ENCODE measurements at places on chromosomes 13 and 19. TPM values are rescaled to one million over a fixed set of nuclear protein-coding genes. Genes with fewer than 3 reads are reported as not detected.

DNA sequence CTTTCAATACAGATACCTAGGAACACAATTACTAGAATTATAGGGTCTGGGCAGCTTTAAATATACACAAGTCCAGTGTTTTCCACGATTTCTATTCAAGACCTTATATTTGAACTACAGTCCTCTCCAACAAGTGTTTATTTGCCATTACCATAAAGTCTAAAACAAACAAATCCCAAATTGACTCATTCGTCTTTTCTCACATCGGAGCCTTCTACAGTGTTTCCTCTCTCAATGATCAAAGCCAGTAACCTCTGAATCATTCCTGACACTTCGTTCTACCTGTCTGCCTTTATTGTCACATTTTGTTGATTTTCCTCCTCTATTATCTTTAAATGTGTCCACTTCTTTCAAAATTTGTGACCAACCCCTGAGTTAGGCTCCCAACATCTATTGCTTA lies 1356.5 kb upstream of the SLC10A2 start:
- H3K27ac ChIP-seq, result no peak overlapping the region
- H3K36me3 ChIP-seq, result no peaks in the 10 kb centered on the region
- H3K4me3 ChIP-seq, result no peak overlapping the region
- no peak for DNase-seq
- H3K27me3 ChIP-seq, result no peaks in the 10 kb centered on the region

- H3K27me3 ChIP-seq, result peaks cover 7% of the 10 kb centered on the region
- no peaks in the 10 kb centered on the region for H3K36me3 ChIP-seq
- H3K4me1 ChIP-seq, result peaks cover 18% of the 10 kb centered on the region
- peak overlapping the region; percentile 87 for H3K27ac ChIP-seq
Measured at GRCh38 chr19:681029-682019, 5.1 kb downstream of the FSTL3 start.

DNA sequence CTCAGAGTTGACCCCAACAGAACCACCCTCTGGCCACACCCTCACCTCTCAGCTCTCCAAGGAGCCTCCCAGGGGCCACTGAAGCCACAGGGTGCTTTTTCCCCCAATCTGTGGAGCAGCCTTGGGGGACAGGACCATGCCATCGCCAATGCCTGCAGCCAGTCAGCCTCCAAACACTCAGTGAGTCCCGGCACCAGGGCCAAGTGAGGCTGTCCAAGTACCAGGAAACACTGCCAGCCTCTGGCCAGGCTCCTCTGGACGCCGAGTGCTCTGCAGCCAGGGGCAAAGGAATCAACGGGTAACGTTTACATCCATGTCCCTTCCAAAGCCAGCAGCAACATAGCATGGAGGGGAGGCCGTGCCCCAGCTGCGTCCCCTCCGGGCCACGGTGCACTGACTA lies 9.5 kb upstream of the COMP start:
- H3K36me3 ChIP-seq, result no peaks in the 10 kb centered on the region
- DNase-seq, result no peak
- H3K27ac ChIP-seq, result no peak overlapping the region

Gene BEST2
- 0.37 TPM for polyA plus RNA-seq

- peaks cover 35% of the 10 kb centered on the region for H3K36me3 ChIP-seq
- H3K4me1 ChIP-seq, result no peaks in the 10 kb centered on the region
- H3K4me3 ChIP-seq, result no peak overlapping the region
- H3K27me3 ChIP-seq, result no peaks in the 10 kb centered on the region
- no peak for DNase-seq
- no peak overlapping the region for H3K27ac ChIP-seq
Measured at GRCh38 chr19:52722062-52723003, 12.5 kb downstream of the ZNF611 start.

Gene THSD8
- 2.0 TPM for polyA plus RNA-seq

- H3K36me3 ChIP-seq, result no peaks in the 10 kb centered on the region
- H3K27me3 ChIP-seq, result no peaks in the 10 kb centered on the region
- no peak overlapping the region for H3K27ac ChIP-seq
- no peak for DNase-seq
- no peak overlapping the region for H3K4me3 ChIP-seq
Measured at GRCh38 chr13:21164631-21165030, 11.7 kb downstream of the SKA3 start.

Gene CBLC
- polyA plus RNA-seq, result not detected

Gene RAB20
- polyA plus RNA-seq, result 1.2 TPM

DNA sequence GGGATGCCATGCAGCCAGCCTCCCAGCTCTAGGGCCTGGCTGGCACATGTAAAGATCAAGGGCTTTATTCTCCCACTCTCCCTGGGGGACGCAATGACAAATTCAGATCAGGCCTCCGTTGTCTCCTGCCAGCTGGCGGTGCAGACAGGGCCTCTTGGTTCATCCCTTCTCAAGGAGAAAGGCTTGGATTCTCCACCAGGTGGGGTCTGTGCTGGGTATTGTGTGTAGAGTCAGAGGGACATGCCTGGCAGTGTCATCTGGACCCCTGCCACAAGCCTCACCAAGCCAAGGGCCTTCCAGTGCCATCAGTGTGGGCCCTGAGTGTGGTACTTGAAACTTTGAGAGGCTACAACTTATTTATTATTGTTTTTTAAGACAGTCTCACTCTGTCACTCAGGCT lies 8.4 kb upstream of the PTPRS start:
- no peak for DNase-seq
- peaks cover 4% of the 10 kb centered on the region for H3K27me3 ChIP-seq
- no peak overlapping the region for H3K27ac ChIP-seq
- H3K4me3 ChIP-seq, result no peak overlapping the region
- H3K4me1 ChIP-seq, result no peaks in the 10 kb centered on the region

Gene RHPN2
- 1.1 TPM for polyA plus RNA-seq

Gene TMEM150B
- 0.08 TPM for polyA plus RNA-seq

GRCh38 chr19:6997679-6998445 lies 23.4 kb downstream of the MBD3L2B start:
- no peaks in the 10 kb centered on the region for H3K27me3 ChIP-seq
- no peak for DNase-seq
- H3K36me3 ChIP-seq, result no peaks in the 10 kb centered on the region
- H3K27ac ChIP-seq, result no peak overlapping the region
- H3K4me1 ChIP-seq, result no peaks in the 10 kb centered on the region

- H3K4me3 ChIP-seq, result peak overlapping the region; percentile 52
- no peaks in the 10 kb centered on the region for H3K27me3 ChIP-seq
- peaks cover 34% of the 10 kb centered on the region for H3K4me1 ChIP-seq
- peak overlapping the region; percentile 85 for H3K27ac ChIP-seq
- H3K36me3 ChIP-seq, result no peaks in the 10 kb centered on the region
Measured at GRCh38 chr19:17135001-17135853, 59.6 kb downstream of the MYO9B start.

Gene PGLYRP2
- not detected for polyA plus RNA-seq

Gene CD37
- 1.6 TPM for polyA plus RNA-seq

DNA sequence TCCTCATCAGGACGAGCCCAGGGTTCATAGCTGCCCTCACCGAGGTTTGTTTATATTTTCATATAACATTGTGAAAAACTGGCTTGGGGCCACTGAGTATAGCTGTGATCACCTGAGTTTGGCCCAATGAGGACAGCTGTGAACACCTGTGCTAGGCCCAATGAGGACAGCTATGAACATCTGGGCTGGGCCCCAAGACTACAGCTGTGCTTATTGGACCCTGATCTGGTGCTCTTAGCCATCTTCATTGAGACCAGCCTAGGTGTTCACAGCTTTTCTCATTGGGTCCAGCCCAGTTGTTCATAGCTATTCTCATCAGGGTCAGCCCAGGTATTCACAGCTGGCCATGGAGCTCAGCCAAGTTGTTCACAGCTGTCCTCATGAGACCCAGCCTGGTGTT lies 1167.3 kb downstream of the UQCRFS1 start:
- no peak overlapping the region for H3K4me3 ChIP-seq
- H3K36me3 ChIP-seq, result no peaks in the 10 kb centered on the region

DNA sequence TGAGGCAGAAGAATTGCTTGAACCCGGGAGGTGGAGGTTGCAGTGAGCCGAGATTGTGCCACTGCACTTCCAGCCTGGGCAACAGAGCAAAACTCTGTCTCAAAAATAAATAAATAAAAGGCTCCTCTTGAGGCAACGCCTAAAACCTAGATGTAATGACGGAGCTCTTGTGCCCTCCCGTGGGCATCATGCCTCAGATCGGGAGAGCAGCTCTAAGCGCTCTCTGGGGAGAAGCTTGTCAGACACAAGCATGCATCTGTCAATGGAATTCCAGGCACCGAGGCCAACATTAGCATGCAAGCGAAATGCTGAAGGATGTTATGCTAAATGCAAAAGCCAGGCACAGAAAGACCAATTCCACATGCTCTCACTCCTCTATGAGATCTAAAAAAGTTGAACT lies 45.6 kb upstream of the MRI1 start:
- H3K36me3 ChIP-seq, result no peaks in the 10 kb centered on the region
- no peak overlapping the region for H3K27ac ChIP-seq
- no peak for DNase-seq
- no peaks in the 10 kb centered on the region for H3K27me3 ChIP-seq

Gene CERS1
- 2.1 TPM for polyA plus RNA-seq

Gene CXCL17
- 0.11 TPM for polyA plus RNA-seq

DNA sequence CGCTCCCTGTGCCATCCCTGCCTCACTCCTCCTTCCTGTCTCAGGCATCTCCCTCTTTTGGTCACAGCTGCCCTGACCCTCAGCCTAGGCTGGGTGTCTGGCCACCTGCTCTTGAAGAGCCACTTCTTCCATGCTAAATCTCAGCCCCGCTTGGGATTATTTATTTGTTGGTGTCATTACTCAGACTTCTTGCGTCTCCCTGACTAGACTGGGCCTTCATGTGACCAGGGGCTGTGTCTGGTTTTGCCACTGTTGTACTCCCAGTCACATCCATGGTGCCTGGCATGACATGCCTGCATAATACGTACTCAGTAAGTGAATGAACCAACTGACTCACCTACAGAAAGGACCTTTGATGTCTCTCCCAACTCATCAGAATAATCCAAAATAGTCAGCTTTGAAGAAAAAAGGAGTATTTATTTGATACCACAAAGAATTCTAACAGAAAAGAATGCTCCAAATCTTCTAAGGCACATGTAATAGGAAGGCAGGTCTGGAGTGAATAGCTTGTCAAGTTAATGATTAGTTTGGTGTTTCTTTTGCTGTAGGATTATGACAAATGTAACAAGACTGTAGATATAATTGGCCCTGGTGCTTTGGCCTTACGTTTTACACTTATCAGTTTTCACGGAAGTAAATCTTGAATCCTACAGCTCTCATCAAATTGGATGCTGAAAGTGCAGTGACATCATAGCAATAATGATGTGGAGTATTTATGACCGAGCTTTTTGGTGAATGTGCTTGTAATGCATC lies 84.0 kb downstream of the ALOX5AP start:
- no peak for DNase-seq
- H3K4me1 ChIP-seq, result no peaks in the 10 kb centered on the region
- no peaks in the 10 kb centered on the region for H3K36me3 ChIP-seq
- no peak overlapping the region for H3K4me3 ChIP-seq

DNA sequence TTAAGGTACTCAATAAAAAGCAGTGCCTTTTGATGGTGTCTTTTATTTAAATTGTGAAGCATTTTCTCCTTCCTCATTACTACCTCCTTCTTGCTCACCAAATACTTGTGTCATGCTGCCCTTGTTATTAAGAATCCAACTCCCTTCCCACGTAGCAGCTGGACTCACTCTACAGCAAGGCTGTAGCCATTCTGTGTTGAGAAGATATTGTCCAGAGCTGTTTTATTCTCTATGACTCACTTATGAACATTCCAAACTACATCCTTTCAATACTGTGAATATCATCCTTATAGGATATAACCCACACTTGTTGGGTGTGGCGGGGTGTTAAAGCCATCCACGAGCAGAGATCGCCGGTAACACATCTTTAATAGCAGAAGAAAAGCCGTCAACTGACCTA lies 1671.5 kb upstream of the SLC10A2 start:
- H3K4me3 ChIP-seq, result no peak overlapping the region
- DNase-seq, result no peak
- H3K27me3 ChIP-seq, result no peaks in the 10 kb centered on the region
- H3K4me1 ChIP-seq, result no peaks in the 10 kb centered on the region
- no peaks in the 10 kb centered on the region for H3K36me3 ChIP-seq

Gene NLRP4
- not detected for polyA plus RNA-seq

DNA sequence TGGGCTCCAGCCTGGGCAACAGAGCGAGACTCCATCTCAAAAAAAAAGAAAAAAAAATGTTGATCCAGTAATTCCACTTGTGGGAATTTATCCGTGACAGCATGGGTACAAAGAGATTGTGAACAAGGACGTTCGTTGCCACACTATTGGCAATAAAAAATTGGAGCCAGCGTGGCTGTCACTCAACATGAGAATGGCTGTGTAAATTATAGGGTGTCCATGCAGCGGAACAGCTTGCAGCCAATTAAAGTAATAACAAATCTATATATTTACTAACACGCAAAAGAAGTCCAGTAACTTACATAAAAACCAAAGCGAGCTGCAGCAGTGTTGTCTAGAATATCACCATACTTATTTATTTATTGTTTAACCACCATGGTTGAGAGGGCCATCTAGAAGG lies 19.3 kb downstream of the DPF1 start:
- no peaks in the 10 kb centered on the region for H3K27me3 ChIP-seq
- DNase-seq, result no peak
- H3K4me1 ChIP-seq, result no peaks in the 10 kb centered on the region
- H3K36me3 ChIP-seq, result peaks cover 63% of the 10 kb centered on the region

DNA sequence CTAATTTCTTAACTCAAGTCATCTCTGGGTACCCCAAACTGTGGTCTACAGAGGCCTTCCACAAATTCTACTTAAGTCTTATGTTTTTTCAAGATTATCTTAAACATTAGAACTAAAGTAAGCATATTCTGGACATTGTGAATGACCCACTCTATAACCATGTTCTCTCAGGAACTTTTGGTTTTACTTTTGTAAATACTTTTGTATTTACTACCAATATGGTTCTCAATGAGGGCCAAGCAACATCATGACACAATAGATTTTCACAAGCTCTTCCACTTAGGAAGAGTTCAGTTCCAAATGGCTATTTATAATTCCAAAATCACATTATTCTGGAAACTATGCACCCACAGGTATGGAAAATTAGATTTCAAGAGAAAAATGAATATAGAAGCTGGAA lies 10.8 kb downstream of the DIAPH3 start:
- H3K36me3 ChIP-seq, result no peaks in the 10 kb centered on the region
- no peak overlapping the region for H3K4me3 ChIP-seq
- no peak overlapping the region for H3K27ac ChIP-seq
- no peaks in the 10 kb centered on the region for H3K27me3 ChIP-seq
- no peaks in the 10 kb centered on the region for H3K4me1 ChIP-seq
- DNase-seq, result no peak

DNA sequence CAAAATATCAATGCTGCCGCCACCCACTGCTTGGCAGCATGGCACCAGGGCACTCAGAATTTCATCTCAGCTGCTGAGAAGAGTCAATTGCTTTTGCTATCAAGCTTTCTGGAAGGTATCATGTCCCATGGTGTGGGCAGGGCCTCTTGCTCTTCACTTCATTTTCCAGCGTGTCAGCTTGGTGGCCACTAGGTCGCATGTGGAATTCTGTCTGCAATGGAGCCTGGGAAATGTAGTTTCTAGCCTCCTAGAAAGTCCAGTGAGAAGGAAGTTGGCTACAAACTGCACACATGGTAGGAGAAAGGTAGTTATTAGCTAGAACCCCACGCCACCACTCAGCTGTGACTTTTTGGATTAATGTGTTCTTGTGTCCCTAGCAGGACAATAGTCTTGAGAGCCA lies 105.3 kb downstream of the MYO16 start:
- no peaks in the 10 kb centered on the region for H3K4me1 ChIP-seq
- no peak overlapping the region for H3K4me3 ChIP-seq
- no peaks in the 10 kb centered on the region for H3K36me3 ChIP-seq
- no peak for DNase-seq
- no peaks in the 10 kb centered on the region for H3K27me3 ChIP-seq

Gene N4BP2L1
- 3.4 TPM for polyA plus RNA-seq

Measured in psoas muscle (tissue), 8 donors.